Naive thymus-derived CD4-positive, alpha-beta T cell (primary cell): ENCODE measurements at places on chromosomes 1 and 21. TPM values are rescaled to one million over a fixed set of nuclear protein-coding genes. Genes with fewer than 3 reads are reported as not detected.

GRCh38 chr1:179807291-179807690 is 64.2 kb downstream of the FAM163A start:
- H3K4me3 ChIP-seq: no peak overlapping the region
- DNase-seq: no peak
- H3K4me1 ChIP-seq: no peaks in the 10 kb centered on the region
- no peaks in the 10 kb centered on the region for H3K36me3 ChIP-seq
- no peaks in the 10 kb centered on the region for H3K27me3 ChIP-seq
- H3K27ac ChIP-seq: no peak overlapping the region

DNA sequence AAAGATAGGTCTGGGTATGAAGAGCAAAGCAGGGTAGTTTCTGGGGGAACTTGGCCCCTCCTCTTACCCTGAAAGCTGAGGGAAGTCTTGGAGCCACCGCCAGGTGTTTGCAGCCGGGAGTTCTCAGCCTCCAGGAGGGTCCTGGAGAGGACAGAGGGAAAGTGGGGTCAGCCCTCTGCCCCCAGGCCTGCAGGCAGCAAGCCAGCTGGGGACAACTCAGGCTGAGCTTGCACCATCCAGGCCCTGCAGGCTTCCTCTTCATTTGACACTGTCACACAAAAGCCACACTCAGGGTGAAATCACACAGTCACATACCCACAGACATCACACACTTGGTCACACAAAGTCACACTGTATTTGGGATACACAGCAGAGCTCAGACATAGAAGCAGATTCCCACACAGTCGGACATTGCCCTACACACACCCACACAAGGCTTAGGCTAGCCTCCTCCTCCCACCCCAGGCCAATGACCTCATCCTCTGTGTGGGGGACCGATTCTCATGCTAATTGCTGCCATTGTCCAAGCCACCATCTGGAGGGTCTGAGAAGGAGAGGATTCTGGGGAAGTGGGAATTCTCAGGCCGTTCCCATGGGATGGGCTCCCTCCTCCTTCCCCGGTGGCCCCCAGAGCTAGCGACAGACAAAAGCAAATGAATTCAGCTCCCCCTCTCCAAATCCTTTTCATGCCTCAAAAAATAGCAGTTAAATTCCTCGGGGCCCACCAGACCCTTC is 3.7 kb downstream of the NES start:
- no peak for DNase-seq
- H3K27ac ChIP-seq: no peak overlapping the region
- peaks cover 3% of the 10 kb centered on the region for H3K4me1 ChIP-seq
- peaks cover 10% of the 10 kb centered on the region for H3K27me3 ChIP-seq
- no peak overlapping the region for H3K4me3 ChIP-seq

- DNase-seq: no peak
- no peak overlapping the region for H3K27ac ChIP-seq
- H3K36me3 ChIP-seq: no peaks in the 10 kb centered on the region
- H3K4me3 ChIP-seq: no peak overlapping the region
- H3K27me3 ChIP-seq: no peaks in the 10 kb centered on the region
Measured at GRCh38 chr1:82565146-82565545, 764.4 kb downstream of the ADGRL2 start.

DNA sequence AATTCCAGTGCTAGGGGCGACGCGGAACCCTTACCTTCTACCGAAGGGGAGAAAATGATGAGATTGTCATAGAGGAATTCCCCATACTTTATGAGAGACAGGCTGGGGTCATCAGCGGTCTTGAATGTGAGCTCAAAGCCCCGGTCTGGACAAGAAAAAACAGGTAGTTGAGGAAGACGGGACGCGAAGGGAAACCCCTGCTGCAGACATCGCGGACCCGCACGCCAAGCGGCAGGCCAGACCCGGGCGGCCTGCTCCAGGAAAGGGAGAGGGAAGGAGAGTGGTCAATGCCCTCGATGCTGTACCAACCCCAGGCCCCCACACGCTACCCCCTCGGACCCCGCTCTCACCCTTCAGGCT is 342 bp downstream of the DDOST start:
- H3K4me1 ChIP-seq: peaks cover 21% of the 10 kb centered on the region
- no peak for DNase-seq
- H3K4me3 ChIP-seq: peak overlapping the region; percentile 93

GRCh38 chr1:27672750-27673112 is 739 bp upstream of the IFI6 start:
- H3K36me3 ChIP-seq: no peaks in the 10 kb centered on the region
- no peaks in the 10 kb centered on the region for H3K27me3 ChIP-seq
- peaks cover 23% of the 10 kb centered on the region for H3K4me1 ChIP-seq
- H3K27ac ChIP-seq: peak overlapping the region; percentile 87
- peak overlapping the region; percentile 50 for H3K4me3 ChIP-seq
- DNase-seq: no peak

GRCh38 chr1:159829822-159830465 is 3.3 kb downstream of the SLAMF8 start:
- no peak overlapping the region for H3K4me3 ChIP-seq
- H3K27me3 ChIP-seq: no peaks in the 10 kb centered on the region
- no peak for DNase-seq
- H3K4me1 ChIP-seq: peaks cover 38% of the 10 kb centered on the region
- H3K27ac ChIP-seq: no peak overlapping the region

- H3K27me3 ChIP-seq: no peaks in the 10 kb centered on the region
- no peak for DNase-seq
Measured at GRCh38 chr1:112983537-112984131, 27.6 kb upstream of the SLC16A1 start.

GRCh38 chr1:14650951-14651350 is 52.5 kb downstream of the KAZN start:
- no peak overlapping the region for H3K27ac ChIP-seq
- no peaks in the 10 kb centered on the region for H3K27me3 ChIP-seq
- no peaks in the 10 kb centered on the region for H3K4me1 ChIP-seq
- H3K4me3 ChIP-seq: no peak overlapping the region
- DNase-seq: no peak

DNA sequence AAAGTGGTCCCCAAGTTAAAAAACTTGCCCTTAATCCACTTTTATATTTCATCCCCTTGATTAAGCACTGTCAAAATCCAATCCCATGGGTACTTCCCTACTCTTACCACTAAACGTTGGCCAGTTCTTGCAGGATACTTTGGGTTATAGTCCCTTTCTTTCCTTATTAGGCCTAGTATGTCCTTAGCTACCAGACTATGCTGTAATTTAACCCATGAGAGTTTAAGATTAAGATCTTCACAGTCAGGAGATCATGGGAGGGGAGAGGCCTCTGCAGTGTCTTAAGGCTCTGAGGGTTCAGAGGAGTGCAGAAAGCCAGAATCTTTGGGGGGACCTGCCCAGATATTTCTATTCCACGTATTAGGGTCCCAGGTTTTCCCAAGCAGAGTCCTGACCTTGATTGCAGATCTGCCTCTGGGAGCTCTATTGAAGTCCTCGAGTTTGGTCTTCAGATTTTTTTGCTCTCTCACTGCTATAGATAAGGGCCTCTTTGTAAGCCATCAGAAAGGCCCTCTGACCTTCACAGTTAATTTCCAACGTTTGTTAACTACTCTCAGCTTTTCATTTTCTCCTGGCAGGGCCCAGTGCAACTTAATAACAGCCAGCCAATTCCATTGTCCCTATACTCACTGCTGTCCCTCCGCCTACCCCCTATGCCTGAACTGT is 9.0 kb upstream of the CGN start:
- H3K27ac ChIP-seq: no peak overlapping the region
- no peak for DNase-seq
- H3K4me1 ChIP-seq: no peaks in the 10 kb centered on the region

DNA sequence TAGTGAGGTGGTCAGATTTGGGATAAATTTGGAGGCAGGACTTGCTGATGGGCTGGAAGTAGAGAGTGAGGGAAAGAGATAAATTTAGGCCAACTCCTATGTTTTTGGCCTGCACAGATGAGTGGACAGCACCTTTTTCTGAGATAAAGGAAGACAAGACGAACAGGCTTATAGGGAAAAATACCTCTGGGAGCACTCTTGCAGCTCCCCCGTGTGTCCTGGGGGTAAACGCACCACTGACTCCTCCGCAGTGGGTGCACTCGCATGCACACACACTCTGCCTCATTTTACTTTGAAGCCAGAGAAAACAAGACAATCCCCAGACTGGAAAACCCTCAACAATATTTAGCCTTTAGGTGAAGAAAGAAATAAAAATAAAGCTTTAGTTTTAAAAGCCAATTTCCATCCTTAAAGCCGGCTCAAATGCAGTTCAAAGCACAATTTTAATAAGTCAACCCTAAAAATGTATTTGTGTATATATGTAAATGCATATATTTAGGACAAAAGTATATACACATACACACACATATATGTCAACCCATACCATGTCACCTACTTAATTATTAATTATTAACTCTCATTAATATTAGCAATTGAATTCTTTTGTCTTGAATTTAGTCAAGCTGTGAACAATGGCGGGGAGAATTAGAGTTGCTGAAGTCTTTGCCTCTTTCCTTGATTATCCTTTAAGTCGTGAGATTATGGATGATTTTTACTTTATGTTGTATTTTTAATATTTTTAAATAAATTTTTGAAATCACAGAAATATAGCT is 341.8 kb downstream of the ZNF326 start:
- no peaks in the 10 kb centered on the region for H3K36me3 ChIP-seq
- no peaks in the 10 kb centered on the region for H3K27me3 ChIP-seq
- no peak overlapping the region for H3K27ac ChIP-seq

DNA sequence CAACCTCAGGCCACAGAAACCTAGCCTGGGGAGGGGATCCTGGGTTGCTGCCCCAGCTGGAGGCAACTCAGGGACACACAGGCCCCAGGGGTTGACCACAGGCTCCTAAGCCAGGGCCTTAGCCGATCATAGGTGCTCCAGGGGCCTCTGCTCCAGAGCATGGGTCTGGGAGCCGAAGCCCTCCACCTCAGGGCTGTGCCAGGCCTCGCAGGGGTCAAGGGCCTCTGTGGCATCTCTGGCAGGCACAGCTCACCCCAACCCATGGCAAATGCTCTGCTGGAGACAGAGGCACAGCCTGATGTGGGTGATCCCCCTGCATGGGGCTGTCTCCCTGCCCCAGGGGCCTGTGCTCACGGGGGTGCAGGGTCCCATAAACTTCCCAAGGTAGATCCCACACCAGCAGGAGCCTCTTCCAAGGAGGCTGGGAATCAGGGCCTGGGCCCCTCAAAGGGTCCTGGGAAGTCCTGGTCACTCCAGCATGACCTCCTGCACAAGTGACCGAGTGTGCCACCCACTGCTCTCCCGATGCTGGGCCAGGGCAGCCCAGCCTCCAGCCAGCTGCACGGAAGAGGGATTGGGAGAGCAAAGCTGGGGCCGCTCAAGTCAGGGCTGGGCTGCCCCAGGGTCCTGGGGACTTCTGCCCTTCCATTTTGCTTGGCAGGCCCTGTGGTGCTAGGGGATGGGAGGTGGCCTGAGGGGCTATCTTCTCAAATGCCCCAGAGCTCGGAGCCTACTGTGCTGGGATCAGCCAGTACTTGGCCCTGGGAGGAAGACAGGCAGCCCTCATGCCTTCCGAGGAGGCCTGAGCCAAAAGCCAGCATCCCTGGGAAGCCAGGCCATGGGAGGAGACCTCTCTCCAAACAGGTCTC is 22.2 kb upstream of the PRSS38 start:
- DNase-seq: no peak
- H3K36me3 ChIP-seq: no peaks in the 10 kb centered on the region
- H3K4me3 ChIP-seq: no peak overlapping the region
- H3K27me3 ChIP-seq: no peaks in the 10 kb centered on the region
- H3K27ac ChIP-seq: no peak overlapping the region
- H3K4me1 ChIP-seq: no peaks in the 10 kb centered on the region

DNA sequence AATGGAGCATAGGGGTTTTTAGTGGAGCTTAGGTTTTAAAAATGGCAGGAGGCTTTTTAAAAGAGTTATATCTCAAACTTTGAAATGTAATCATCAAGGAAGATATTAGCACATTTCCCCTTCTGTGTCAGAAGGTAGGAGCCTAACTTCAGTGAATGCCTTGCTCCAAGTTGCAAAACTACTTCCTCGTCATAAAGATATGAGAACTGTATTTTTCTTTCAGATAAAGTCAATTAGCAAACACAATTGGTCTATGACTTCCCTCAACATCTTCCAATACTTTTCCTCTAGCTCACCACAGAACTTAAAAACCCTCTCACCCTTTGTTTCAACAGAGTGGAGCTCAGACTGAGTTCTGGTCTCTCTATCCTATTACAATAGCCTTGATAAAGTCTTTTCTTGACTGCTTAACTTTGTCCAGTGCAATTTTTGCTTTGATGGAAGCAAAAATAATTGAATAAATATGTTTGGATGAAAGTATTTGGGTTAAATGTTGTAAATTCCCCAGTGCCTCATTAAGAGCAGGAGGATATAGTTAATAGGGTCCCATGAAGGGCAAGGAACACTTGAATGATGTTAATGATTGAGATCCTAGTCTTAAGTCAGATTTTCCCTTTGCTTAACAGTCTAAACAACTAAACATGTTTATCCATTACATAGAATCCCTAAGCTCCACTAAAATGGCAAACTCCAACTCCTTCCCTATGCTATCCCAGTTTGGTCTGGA is 58.9 kb downstream of the TNFSF18 start:
- H3K27me3 ChIP-seq: no peaks in the 10 kb centered on the region
- H3K4me3 ChIP-seq: no peak overlapping the region
- no peak for DNase-seq

The CAPZB gene
- 508 and 519 TPM in 2 replicates for total RNA-seq

The KPNA6 gene
- 51.6 TPM for total RNA-seq

DNA sequence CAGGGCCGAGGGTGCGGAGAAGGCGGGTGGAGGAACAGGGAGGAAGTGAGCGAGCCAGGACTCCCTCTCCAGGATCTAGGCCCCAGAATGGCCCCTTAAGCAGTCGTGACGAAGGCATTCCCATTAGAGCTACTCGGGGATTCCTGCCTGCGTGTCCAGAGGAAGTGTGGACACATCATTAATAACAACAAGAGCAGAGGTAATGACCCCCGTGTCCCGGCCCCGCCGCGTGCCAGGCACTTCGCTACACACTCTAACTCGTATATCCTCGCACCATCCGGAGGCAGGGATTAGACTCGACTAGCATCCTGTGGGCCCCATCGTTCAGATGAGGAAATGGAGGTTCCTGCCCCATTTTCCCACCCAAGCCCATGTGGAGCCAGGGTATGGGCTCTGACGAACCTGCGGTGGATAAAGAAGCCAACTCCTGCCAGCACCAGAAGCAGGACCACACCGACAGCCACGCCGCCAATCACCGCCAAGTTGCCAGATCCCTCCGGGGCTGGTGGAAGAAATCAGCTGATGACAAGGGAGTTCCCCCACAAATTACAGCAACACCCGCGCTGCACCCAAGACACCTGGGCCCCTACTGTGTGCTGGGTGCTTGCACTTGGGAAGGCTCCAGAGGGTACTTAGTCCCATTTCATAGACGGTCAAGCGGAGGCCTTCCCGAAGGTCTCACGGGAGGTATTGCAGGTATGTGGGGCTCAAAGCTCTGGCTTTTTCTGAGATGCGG is 21.6 kb downstream of the EPHA2 start:
- no peak overlapping the region for H3K27ac ChIP-seq
- H3K27me3 ChIP-seq: no peaks in the 10 kb centered on the region
- no peak overlapping the region for H3K4me3 ChIP-seq
- H3K4me1 ChIP-seq: no peaks in the 10 kb centered on the region
- H3K36me3 ChIP-seq: no peaks in the 10 kb centered on the region
- DNase-seq: no peak

- H3K27ac ChIP-seq: no peak overlapping the region
- peak; percentile 15 for DNase-seq
- H3K4me3 ChIP-seq: no peak overlapping the region
- H3K27me3 ChIP-seq: no peaks in the 10 kb centered on the region
- H3K4me1 ChIP-seq: no peaks in the 10 kb centered on the region
Measured at GRCh38 chr1:248686815-248687214, 15.8 kb downstream of the OR14I1 start.

The MAN1C1 gene
- 82.1 TPM for total RNA-seq

The GNB1 gene
- 246 TPM for total RNA-seq
